ENCODE measurements at places on chromosomes 11 and 22. TPM values are rescaled to one million over a fixed set of nuclear protein-coding genes. Genes with fewer than 3 reads are reported as not detected.

LUZP2 gene
- not detected for total RNA-seq

TECTA gene
- 0.17 TPM for total RNA-seq

TMPRSS4 gene
- not detected for total RNA-seq

JHY gene
- 2.2 TPM for total RNA-seq

GRCh38 chr11:32280339-32280738 lies 155.0 kb downstream of the WT1 start:
- DNase-seq = no peak

DNA sequence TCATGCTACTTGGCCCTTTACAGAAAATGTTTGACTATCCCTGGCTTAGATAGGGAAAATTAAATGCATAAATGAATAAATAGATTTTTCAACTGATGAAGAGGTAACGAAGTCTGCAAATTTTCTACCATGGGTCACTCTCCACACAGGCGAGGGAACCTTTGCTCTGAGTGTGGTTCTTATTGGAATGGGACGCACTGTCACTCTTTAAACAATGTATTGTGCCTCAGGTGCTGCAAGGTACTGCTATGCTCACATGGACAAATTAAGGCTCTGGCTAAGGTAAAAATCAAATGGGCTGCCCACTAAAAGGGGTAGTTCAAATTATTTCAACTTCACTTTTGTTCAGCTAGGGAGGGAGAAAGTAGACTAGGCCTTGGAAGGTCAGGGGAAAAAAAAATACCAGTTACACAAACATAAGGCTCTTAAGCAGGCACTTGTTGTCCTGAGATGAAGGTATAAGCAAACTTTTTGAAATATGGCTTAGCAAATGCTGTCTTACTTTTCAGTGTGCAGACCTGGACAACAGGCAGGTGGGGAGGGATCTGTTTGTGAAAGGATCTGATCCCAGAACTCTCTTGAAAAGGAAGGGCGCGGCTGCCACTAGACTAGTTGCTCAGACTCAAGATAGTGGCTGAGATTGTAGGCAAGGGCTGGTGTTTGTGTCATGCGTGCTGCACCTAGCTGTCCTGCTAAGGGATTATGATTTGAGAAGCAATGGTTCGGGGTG lies 99.5 kb downstream of the ADAMTS15 start:
- DNase-seq = no peak

GRCh38 chr11:118845369-118845768 lies 38.3 kb upstream of the CXCR5 start:
- peak; percentile 17 for DNase-seq

DNA sequence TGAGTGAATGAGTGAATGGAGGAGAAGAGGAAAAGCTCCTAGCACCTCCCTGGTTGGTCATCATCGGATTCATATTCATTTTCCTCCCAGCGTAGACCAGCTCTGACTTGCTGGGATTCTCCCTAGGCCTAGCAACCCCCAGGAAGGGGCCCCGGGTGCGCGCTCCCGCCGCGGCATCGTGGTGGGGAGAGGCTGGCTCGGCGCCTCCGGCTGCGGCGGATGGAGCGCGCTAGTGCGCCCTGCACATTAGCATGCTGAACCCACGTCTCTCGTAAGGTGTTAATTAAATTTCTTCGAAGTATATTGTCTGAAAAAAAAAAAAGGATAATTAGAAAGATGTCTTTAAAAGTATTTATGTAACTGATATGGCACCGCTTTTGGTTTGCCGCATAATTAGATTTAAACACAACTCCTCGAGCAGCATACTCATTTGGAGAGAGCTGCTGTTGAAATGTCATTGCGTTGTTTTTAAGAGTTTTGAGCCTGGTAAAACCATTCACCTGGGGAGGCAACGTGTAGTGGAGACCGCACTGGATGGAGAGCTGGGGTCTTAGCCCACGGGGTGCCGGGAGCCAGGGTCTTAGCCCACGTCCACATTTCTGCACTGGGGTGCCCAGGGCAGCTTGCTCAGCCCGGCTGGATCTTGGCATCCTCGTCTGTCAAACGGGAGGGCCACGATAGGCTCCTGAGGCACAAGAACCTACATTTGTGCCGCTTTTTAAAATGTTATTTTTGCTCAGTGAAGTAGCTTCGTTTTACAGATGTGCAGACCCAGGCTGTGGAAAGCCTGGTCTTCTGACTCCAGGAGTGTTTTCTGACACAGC lies 21.8 kb downstream of the MPPED1 start:
- no peak for DNase-seq

DNA sequence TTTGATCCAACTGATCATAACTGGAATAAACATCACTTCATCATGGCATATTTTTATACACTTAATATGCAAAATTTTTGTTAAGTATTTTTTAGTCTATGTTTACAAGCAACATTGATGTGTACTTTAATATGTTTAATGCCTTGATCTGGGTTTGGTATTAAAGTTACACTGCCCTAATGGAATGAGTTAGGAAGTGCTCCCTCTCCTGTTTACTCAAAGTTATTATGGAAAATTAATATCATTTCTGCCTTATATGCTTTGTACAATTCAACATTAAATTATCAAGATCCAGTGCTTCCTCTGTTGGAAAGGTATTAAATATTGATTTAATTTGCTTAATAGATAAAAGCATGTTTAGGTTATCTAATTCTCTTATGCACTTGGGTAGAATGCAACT lies 927.3 kb upstream of the RAG2 start:
- no peak for DNase-seq

- DNase-seq = no peak
Measured at GRCh38 chr22:19761725-19762567, 1.4 kb downstream of the TBX1 start.

GRCh38 chr11:112628676-112629075 lies 332.5 kb upstream of the NCAM1 start:
- DNase-seq = no peak

- DNase-seq = peak; percentile 60
Measured at GRCh38 chr11:10303558-10304363, 1.1 kb upstream of the ADM start.

DNA sequence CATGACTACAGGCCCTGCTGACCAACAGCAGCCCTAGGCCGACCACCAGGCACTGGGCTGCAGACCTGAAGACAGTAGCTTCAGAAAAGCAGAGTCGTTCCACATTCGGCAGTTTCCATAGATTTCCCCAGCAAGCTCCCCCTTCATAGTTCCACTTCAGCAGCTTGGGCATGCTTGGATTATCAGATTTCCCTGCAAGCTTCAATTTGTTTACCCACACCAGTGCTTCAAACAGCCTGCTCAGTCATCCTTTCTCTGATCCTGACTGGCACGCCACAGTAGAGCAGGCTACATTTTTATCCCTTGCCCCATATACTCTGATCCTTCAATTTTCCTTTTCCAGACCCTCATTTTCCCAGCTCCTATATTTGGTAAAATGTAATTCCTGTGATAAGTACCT lies 51.1 kb upstream of the CFAP300 start:
- DNase-seq = no peak

DNA sequence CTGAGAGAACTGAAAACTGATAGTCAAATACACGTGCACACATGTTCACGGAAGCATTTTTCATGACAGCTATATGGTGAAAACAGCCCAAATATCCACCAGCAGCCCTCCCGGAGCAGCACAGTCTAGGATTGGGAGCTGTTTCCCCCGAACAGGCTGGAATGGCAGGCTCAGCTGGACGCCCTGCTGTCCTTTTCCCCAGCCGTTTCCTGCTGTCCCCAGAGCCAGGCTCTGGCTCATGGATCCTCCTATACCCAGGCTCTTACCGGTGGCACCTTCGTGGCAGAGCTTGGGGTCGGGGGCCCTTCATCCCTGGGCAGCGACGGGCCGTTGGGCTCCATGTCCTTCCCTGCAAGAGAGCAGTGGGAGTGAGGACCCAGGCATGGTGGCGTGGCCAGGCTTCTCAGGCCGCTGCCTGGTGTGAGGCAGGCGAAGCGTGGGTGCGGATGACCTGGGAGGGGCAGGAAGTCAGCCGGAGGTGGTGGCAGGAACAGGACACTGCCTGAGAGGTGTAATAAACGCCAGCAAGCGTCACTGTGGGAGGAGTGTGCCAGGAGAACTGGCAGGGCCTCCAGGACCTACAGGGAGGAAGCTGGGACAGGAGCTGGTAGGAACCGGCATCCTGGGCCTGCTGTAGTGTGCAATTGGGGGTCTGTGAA lies 38.8 kb downstream of the OSBPL5 start:
- no peak for DNase-seq

- peak; percentile 56 for DNase-seq
Measured at GRCh38 chr11:126991596-126991995, 9.0 kb downstream of the KIRREL3 start.

DNA sequence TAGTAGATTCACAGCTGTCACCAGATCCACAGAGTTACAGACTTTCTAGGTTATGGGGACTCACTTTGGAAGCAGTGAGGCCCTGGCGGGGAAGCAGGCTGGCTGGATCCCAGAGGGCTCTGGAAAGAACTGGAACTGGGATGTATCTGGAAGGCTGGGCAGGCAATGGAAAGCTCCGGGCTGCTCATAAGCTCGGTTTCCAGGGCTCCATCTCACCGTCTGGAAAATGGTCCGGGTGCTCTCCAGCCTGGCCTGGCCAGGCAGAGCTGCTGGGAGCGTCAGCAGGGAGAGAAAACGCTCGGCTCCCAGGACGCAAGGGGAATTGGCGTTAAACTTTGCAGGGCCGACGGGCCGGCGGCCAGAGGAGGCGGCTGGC lies 335 bp upstream of the SEZ6L start:
- DNase-seq = peak; percentile 10

- no peak for DNase-seq
Measured at GRCh38 chr11:29657709-29658108, 359.1 kb downstream of the KCNA4 start.

Data from Daoy (cell line).